ENCODE measurements at places on chromosomes 2 and 18.

DNA sequence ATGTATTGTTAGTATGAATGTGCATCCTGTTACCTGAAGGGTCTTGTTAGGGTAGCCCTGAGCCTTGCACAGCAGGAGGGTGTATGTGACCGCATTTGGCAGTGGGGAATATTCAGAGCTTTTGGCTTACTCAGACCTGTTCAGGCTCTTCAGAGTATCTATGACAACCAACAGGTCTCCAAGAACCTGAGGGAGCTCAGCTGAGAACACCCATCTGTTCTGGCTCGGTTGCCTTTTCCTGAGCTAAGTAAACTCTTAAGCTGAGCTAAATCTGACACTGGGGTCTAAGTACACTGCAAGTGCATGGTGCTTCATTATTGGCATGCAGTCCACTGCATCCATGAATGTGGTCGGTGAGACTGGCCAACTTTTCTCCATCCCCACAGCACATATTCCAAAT, 92.4 kb upstream of the CHST9 start:
- DNase-seq: no peak

- DNase-seq: no peak
Observed at GRCh38 chr2:202090530-202090929, 17.5 kb downstream of the KIAA2012 start.

DNA sequence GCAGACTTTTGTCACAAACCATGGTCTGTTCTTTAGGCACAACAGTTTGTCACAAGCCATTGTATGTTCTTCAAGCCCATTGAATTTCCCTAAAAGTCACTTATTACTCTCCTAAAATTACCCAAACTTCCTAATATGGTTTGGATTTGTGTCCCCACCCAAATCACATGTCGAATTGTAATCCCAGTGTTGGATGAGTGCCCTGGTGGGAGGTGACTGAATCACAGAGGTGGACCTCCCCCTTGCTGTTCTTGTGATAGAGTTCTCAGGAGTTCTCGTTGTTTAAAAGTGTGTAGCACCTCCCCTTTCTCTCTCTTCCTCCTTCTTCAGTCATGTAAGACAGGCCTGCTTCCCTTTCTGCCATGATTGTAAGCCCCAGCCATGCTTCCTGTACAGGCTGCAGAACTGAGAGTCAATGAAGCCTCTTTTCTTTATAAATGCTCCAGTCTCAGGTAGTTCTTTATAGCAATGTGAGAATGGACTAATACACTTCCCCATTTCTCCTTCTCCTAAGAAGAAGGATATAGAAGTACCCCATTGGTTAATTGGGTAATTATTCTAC, 11.2 kb upstream of the GYPC start:
- no peak for DNase-seq

- DNase-seq: no peak
Observed at GRCh38 chr18:44214396-44214795, 466.3 kb upstream of the SETBP1 start.

DNA sequence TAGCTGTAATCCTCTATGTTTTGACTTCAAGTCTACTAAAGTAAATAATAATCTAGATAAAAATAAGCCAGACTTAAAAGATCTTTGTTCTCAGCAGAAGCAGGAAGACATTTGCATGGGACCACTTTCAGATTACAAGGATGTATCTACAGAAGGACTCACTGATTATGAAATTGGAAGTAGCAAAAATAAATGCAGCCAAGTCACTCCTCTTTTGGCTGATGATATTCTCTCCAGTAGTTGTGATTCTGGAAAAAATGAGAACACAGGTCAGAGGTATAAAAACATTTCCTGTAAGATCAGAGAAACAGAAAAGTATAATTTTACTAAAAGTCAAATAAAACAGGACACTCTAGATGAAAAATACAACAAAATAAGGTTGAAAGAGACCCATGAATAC, 338.4 kb downstream of the ZNF804A start:
- no peak for DNase-seq

All from stimulated activated CD4-positive, alpha-beta T cell treated with anti-CD3 and anti-CD28 coated beads, Interleukin-1b, Interleukin-23, amount 100 ng/mL, for 24 hours (primary cell).